ENCODE measurements at places on chromosomes 3 and 15.
A peak's percentile ranks its signal among the peaks of the same experiment; 100 is the strongest.

DNA sequence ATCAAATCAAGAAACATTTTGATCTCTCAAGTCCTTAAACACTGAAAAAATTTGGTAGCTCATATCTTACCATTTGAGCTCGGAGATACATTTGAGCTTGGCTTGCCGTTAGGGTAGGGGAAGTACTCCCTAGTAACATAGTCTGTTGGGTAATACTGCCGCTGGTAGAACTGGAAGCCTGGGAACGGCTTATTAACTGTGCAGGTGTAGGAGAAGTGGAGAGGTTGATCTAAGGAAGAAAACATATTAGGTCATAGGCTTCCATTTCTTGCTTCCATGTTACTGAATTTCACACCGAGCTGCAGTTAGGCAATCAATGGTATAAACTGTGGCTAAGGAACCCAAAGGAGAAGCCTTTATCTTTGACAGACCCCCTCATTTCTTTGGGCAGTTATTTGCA lies 32.5 kb downstream of the PHC3 start:
- DNase-seq, result no peak

- DNase-seq, result no peak
Measured at GRCh38 chr3:95901948-95902347, 912.4 kb upstream of the EPHA6 start.

DNA sequence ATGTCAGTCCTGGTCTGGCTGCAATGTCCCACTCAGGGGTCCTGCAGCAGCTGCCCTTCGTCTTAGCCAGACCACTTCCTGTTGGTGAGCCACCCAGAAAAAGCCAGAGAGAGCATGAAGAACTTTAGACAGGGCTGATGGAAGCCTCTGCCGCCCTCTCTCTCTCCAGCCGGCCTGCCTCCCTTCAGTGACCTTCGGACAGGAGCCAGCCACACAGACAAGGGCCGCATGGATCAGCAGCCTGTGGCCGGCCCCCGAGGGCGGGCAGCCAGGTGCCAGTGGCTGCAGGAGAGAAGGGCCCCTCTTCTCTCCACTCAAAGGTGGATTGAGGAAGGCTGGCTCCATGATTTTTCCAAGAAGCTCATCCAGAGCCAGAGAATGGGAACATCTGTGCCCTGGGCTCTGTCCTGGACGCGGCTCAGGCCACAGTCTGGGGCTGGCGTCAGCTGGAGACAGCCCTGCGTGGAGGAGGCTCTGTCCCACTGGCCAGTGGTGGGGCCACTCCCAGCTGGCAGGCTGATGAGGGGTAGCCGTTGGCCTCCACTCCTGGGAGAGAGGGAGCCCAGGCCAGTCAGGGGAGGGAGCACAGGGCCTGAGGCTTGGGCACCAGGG lies 42.9 kb downstream of the ISG20 start:
- no peak for DNase-seq

- no peak for DNase-seq
Measured at GRCh38 chr15:77497942-77498361, 77.3 kb downstream of the HMG20A start.

DNA sequence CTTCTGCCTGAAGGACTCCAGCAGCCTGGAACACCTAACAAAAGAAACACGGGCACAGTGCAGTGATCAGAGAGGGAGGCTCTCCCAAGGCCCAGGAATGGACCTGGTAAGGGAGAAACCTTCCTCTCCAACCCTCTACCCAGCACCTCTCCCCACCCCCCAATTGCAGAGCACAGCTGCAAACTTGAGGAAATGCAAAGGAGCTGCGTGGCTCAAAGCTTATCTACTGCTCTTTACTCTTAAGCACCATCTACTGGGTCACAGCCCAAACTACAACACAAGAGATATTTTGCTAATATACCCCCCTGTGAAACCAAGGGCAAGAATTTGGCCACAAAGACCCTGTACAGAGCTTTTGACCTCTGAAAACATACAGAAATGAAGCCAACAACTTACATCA lies 328.3 kb downstream of the OXSM start:
- no peak for DNase-seq

DNA sequence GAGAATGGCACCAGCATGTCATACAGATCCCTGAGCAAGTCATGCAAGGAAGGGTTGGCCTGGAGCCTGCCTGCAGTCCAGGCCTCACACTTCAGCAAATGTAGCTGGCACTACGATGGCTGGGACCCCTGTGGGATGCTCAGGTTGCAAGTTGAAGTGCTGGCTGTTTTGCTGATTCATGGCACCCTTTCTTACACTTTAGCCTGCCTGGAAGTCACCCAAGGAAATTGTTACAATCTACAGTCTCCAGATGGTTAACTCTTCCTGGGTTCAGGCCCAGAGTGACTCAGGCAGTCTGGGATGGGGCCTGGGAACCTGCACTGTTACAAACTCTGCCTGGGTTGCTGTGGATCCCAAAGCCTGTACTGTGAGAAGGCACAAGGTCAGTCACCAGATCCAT lies 91.0 kb upstream of the SLC6A11 start:
- no peak for DNase-seq

GRCh38 chr3:9196020-9196419 lies 53.4 kb downstream of the SRGAP3 start:
- no peak for DNase-seq

GRCh38 chr3:110106805-110107204 lies 769.5 kb upstream of the DPPA4 start:
- DNase-seq, result no peak

GRCh38 chr15:65132878-65133547 lies 595 bp downstream of the PDCD7 start:
- DNase-seq, result no peak

- no peak for DNase-seq
Measured at GRCh38 chr3:171646357-171647133, 163.7 kb downstream of the PLD1 start.

DNA sequence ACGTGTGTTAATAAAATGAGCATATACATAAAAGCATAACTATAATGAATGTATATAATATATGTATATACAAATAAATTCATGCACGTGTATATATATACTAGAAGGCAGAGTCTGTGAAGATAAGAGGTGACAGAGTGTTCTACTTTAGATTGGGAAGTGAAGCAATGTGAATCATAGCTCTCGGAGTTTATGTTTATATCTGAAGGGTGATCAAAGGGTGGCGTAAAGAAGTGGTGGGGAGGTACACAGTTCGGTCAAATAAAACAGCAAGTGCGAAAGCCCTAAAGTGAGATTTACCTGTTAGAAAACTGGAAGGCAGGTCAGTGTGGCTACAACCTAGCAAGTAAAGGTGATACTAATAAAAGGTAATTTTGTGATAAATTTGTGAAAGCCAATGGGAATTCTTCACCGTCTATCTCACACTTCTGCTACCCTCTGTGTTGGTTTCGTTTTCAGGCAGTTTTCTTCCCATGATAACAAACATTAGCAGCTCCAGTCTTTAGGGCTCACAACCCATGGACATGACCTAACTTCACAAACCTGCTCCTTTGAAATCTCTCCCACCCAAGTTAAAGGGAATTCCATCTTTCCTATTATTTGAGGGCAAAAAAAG lies 46.7 kb upstream of the BCHE start:
- no peak for DNase-seq

- DNase-seq, result no peak
Measured at GRCh38 chr3:138944929-138945708, 1.8 kb downstream of the FOXL2 start.

DNA sequence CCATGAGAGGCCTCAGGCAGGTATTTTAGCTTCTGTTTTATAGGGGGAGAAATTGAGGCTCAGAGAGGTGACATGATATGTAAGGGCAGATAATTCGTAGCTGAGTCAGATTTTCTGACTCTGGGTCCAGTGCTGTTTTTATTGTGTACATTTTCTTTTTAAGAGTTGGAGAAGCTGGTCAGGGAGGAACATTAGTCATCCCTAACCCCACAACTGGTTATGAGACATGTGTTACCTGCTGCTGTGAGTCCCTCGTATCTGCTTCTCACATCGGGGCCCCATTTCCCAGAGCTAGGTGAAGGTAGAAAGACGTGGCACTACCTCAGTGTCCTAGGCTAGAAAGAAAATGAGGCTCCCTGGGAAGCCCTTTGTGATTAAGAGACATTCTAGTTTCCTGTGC lies 28.6 kb downstream of the GALNT15 start:
- DNase-seq, result no peak

GRCh38 chr3:57031631-57032541 lies 28.6 kb upstream of the SPATA12 start:
- no peak for DNase-seq

DNA sequence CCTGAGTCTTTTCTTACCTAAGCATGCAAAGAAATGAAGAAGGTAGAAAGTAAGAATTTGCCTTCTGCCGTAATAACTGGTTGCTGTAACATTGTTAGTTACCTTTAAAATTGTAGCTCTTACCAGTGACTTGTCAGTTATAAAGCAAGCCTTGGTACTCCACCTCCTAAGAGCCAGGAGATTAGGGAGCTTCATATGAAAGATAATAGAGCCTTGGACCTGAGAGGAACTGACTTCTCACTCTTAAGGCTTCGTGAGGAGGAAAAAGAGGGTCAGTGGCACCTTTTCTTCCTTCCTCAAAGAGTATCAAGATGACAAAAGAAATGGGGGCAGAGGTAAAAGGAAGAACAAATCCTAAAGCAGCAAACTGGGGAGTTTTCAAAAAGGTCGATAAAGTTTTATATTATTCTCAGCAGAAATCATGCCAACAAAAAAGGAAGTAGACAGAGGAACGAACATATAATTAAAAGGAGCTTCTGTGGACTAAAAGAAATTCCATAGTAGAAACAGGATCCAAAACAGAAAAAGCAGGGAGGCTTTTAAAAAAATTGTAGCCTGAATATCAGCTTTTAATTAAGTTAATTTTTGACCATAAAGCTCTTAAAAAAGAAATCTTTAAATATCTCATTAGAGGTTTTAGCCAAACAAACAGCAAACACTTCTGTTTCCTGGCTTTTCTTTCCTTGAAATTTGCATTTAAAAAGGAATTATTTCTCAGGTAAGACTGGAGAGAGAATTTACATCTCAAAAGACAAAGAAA lies 847.1 kb upstream of the ALCAM start:
- no peak for DNase-seq

DNA sequence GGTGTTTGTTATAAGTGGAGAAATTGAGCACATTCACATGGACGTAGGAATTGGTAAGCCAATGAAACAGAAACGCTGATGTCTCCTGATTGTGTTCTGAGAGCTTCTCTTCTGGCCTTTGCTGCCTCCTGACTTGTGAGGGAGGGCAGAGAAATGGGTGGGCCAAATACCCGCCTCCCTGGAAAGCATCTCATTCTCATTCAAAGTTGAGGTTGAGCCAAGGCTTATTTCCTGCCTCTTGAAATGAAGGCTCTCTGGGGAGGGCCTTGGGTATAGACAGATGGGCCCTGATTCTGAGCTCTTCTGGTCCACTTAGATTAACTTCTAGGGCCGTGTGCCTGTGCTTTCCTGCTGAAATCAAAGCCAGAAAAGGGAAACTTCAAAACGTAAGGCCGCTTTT lies 57.4 kb upstream of the MYZAP start:
- no peak for DNase-seq

DNA sequence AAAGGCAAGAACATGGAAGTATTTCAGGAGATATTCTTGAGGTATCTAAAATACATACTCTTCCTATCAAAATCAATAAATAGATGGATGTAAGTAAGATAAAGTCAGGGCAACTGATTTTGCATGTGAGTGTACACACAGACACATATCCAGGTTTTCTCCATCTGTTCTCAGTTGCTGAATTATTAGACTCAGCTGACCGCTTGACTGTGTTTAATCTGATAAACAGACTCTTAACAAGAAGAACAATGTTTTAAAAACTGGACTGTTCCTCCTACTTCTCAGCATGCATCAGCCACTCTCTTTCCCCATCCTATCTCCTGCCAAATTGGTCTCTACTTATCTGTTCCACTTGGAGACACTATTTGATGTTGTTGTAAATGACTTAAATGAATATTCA lies 73.5 kb downstream of the GOLGA8G start:
- DNase-seq, result no peak

DNA sequence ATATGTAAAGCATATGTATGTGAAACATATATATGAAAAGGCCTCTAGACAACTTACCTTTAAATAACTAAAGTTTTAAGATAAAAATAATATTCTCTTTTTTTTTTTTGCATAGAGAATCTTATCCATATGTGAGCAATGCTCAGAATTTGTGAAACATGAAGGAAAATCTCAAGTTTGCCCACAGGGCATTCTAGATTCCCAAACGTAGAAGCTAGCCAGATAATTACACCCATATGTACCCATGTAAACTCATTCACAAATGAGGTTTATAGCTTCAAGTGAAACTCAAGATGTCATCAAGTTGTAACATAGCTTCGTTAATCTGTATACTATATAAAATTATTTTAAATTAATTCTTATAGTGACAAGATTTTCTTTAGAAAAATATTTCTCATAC lies 537.3 kb upstream of the NR2F2 start:
- DNase-seq, result no peak

DNA sequence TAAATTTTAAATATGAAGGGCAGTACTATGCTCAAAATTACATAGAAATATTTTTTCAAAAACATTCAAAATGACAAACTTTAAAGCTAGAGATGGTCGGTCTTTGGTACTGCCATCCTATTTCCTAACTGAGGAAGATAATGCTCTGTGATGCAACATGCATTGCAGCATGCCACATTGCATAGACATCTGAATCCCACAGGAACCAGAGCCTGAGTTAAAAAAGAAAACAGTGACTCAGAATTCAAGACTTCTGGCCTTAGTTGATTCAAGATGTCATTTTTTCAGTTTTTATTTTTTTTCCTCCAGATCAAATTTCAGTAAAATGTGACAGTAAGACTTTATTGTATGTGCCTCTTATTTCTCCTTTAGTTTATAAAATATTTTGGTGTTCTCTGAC lies 33.1 kb downstream of the TP63 start:
- DNase-seq, result no peak

- peak; percentile 59 for DNase-seq
Measured at GRCh38 chr15:99925661-99926461, 192.6 kb upstream of the LYSMD4 start.

GRCh38 chr3:146249921-146250320 lies 984 bp downstream of the PLSCR4 start:
- no peak for DNase-seq

GRCh38 chr3:31004025-31004678 lies 109.7 kb upstream of the GADL1 start:
- no peak for DNase-seq

DNA sequence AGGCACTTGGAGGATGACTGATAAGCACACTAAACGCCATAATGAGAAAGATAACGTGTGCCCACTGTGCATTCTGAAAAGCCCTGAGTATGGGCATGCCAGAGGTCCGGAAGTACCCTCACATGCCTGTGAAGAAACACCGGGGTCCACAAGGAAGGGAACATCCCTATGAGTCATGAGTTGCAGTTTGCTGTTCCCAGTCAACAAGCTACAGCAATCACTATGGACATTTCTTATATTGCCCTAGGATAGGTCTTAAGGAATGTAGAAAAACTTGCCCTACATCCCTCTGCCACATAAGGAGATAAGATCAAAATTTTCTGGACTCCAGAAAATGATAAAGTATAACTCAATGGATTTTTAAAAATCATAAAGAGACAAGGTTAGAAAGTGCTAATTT lies 9.9 kb downstream of the MB21D2 start:
- DNase-seq, result no peak

- DNase-seq, result no peak
Measured at GRCh38 chr3:99240700-99241099, 339.2 kb upstream of the DCBLD2 start.

- DNase-seq, result no peak
Measured at GRCh38 chr15:40563426-40563825, 1.4 kb downstream of the CCDC32 start.

All from stimulated activated CD8-positive, alpha-beta memory T cell treated with anti-CD3 and anti-CD28 coated beads, Interleukin-4, amount 100 ng/mL, for 1 hour (primary cell).